ENCODE measurements at places on chromosomes 7 and 10. TPM values are rescaled to one million over a fixed set of nuclear protein-coding genes. Genes with fewer than 3 reads are reported as not detected.

Gene HECW1
- total RNA-seq = 5.6 TPM

Gene PRDX3
- 281 TPM for total RNA-seq

Gene GRB10
- 37.3 TPM for total RNA-seq

Gene SPOCK2
- 1.1 TPM for total RNA-seq

Gene C10orf67
- total RNA-seq = not detected

Gene PPP1R9A
- total RNA-seq = 13.5 TPM

Gene FGL2
- total RNA-seq = not detected

Gene CACNB2
- 0.71 TPM for total RNA-seq

Gene CYP3A7
- not detected for total RNA-seq

Gene TAS2R41
- not detected for total RNA-seq

Gene LEP
- not detected for total RNA-seq

Gene SHH
- 0.32 TPM for total RNA-seq

DNA sequence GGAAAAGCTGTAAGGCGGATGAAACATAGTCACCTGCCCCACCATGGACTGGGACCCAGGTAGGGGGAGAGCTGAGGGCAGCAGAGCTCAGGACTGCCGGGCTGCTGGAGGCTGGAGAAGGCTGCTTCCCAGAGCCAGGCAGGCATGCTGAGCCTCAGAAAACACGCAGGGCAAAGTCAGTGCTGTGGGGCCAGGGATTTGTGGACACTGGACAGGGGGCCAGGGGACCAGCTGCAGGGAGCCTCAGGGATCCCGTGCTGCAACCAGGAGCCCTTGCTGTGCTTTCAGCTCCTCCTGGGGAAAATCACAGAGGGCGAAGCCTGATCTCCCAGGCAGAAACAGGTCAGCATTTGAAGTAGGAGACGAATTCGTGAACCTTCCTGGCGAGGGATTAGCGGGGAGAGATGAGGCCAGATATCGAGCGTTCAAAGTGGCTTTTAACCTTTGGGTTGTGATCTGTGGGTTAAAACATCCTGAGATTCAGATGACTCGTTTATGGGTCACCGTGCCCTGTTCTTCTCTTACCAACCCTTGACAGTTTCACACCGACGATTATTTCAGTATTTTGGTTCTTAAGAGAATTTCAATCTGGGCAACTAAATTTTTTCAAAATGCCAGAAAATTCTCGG is 85.6 kb upstream of the SHH start:
- no peak for DNase-seq

DNA sequence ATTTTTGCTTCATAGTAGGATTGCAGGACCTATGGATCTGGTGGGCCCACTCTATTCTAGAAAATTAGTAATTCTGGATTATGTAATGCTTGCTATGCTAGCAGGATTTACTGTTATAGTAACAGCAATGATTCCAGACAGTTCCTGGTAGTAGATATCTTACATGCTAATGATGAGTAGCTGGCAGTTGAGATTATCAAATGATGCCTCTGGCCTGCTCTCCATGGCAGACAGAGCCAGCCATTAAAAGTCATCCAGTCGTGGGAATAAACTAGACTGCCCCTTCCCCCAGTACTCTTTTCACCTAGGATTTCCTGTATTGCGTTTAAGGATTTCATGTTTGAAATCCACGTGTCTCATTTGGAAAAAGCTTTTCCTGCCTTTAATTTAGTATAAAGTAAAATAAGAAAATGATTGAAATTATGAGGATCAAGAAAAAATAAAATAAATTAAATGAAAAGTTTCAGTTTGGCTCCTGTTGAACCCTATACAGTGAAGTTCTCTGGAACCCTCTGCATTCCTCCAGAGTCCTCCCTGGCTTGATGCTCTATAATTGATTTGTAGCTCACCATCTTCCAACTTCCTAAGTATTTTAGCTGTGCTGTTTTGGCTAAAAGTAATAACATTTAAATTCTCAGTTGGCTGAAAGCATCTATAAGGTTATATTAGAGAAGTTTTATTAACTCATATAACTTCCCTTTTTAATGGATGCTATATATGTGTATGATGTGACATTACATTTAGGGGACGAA is 14.6 kb downstream of the UMAD1 start:
- no peak for DNase-seq

GRCh38 chr10:56662765-56663447 is 301.8 kb upstream of the ZWINT start:
- DNase-seq = no peak

DNA sequence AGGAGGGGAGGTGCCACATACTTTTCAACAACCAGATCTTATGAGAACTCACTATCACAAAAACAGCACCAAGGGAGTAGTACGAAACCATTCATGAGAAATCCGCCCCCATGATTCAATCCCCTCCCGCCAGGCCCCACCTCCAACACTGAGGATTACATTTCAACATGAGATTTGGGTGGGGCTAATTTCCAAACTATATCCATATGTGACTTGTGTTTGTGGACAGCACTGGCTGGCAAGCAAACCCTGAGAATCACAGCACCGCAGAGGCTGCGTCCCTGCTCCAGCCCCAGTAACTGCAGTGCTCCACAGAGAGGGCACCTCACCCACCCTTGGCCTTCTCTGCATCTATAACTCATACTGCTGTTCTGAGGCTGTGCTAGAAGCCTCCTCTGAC is 211.2 kb upstream of the PODXL start:
- DNase-seq = no peak

GRCh38 chr10:43057831-43058340 is 19.0 kb upstream of the RET start:
- DNase-seq = no peak

- no peak for DNase-seq
These were observed 879.1 kb upstream of the C7orf33 start for GRCh38 chr7:147711447-147711846.

GRCh38 chr7:11573128-11573750 is 258.8 kb downstream of the THSD7A start:
- DNase-seq = no peak

- no peak for DNase-seq
These were observed 73.8 kb upstream of the TMEM140 start for GRCh38 chr7:135074096-135074495.

DNA sequence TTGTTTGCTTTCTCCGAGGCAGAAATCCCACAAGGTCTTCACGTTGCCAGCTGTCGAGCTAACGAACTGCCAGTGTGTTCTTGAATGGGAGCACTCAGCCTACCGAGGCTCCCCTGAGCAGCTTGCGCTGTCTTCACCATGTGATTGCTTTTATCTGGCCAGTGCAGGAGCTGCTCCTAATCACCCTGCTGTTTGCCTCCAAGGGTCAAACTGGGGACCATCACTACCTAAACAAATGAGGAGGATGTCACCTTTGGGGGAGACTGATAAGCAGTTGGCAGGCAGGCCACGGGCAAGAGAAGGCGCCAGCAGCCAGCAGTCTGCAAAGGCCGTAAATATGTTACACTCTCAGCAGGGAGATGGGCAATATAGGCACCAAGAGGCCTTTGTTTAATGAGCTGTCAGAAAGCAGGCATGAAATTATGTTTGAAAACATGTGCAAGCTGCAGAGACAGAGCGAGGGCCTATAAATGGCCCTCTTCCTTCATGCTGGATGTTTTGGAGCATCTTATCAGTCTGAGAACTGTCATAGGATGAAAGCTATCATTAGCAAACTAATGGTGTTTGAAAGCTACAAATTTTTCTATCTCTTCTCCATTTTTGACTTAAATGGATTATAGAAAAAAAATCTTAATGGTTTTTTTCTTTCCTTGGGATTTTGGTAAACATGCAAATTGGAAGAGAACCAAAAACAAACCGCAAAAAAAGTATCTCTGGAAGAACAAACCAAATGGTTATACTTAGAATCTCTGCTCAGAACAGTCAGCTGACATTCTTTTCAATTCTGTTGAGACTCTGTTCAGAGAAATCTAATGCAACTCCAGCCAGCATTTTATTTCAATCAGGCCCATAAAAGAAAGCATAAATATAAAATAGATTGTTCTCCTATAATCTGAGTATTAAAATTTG is 267.3 kb upstream of the NPVF start:
- DNase-seq = no peak

DNA sequence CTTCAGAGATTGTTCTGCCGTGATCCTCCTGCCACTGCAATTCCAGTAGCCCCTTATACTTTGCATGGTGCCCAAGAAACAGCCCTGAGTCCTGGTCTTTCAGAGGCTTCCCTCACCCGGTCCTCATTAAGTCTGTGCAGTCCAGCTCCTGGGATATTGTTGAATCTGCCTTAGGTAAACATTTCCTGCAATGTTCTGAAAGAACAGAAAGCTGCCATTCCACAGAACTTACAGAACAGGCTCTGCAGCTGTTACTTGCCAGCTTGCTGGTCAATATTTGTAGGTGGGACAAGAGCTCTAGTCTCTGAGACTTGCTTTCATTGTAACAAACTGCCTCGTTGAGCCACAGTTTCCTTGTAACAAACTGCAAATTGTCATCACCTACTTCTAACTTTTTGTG is 115.0 kb upstream of the KIF5B start:
- no peak for DNase-seq

DNA sequence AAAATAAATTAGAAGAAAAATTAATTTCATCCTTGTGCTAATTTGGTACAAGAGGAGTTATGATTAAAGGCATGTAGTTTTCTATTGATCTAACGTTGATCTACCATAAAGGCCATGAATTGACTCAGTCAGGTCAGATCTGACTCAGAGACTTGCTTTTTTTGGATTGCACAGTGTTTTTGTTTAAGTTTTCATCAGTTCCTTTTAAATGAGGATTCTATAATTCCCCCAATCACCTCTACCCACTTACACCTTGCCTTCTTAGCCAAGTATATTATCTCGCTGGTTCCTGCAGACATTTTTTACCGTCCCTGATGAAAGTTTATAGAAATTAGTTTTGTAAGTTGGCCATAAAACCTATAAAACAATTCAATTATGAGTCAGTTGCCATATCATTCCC is 132.4 kb upstream of the PALS2 start:
- no peak for DNase-seq

DNA sequence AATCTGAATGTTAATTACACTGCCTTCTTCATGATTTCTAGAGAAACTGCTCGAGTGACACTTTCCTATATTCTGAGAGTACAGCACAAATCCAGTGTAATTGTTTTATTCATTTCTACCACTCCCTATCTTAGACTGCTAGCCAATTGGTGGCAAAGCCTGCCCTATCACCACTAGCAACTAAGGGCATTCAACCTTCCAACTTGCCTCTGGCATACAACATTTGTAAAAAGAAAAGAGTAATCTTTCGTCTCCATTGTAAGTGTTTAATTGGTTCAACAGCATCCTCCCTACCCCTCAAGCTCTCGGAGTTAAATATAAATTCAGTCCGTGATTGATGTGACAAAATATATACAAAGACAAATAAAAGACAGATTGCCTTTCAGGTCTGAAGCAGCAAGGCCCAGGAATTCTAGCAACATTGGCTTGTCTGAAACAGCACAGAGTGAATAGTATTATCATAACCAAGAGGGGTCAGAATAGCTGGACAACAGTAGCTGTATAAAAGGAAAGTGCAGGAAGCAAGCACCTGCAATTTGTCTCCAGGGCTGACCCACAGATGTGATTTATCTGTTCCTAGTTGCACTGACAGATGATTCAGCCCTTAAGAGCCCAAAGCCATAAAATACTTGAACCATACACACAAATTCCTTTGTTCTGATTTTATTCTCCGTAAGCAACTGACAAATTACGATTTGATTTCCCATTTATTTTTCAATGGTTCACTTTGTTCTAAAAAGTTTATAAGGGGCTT is 47.6 kb upstream of the ANKRD1 start:
- DNase-seq = no peak

- DNase-seq = no peak
These were observed 328.3 kb downstream of the BICC1 start for GRCh38 chr10:58840840-58841435.

DNA sequence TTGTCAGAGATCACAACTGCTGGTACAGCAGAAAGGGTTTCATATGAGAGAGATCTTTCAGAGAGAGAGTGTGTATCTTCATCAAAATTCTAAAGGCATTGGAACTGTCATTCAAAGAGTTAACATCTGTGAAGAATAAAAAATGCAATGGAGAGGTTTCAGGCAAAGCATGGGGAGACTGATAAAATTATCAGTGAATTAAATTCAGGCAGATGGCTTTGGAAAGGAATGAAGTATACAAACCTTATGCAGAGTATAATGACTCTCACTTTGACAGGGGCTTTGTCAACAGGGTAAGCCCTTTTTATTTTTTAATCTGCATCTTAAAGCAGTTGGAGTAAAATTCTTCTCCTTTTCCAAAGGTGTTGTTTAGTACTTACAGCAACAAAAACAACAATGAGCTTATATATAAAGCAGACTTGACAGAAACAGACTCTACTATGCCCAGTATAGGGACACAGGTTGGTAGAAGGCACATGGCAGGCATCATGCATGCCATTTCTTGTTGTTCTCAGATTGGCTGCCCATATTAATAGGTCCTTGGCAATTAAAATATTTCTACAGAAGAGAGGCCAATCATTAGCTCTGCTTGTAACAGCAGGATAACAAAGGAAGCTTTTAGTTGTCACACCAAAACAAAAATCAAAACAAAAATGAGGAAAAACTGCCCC is 54.9 kb upstream of the NXPH1 start:
- DNase-seq = no peak

DNA sequence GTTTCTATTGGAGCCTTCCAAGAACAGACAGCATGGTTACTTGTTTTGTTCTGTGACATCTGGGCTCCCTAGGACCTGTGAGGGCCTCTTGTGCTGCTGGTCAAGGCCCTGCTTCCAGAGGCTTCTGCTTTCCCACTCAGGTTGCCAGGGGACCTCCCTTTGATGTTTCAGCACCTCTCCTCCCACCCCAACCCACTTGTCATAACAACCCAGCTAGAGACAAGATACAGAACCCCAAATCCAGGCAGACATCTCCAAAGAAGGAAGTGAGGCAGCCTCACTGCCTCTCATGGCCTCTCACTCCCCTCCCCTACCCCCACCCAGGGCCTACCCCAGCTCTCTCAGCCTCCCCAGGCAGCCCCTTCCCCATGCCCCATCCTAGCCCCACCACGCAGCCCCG is 11.3 kb downstream of the NFKB2 start:
- no peak for DNase-seq

- DNase-seq = no peak
These were observed 38.6 kb downstream of the ZNF25 start for GRCh38 chr10:37937864-37938263.

DNA sequence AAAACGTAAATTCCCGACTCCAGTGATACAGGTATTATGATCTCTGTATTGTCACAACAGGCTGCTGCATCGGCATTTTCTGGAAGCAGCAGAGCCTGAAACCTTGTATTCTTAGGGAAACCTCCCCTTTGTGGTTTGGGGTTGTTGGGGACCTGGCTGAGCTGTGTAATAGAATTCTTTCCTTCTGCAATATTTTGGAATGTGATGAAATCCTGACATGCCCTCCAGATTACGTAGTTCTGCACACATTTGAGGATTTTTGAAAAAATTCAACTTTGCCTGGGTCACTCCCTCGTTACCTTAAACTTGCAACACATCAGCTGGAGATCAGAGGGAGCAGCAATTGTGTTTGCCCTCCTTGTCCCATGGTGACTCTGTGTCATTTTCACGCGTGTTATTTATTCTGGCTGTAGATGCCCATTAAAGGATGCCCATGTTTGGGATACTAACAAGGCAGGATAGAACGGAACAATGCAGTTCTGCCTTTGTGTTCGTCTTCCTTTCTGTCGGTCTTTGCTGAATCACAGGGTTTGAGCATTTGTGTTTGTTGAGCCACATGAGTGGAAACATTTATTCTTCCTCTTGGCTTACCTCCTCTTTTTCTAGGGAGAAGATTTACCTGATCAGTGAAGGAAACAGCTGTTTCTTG is 181.7 kb downstream of the TCF7L2 start:
- no peak for DNase-seq

Measured in HCT116 (cell line).